ENCODE measurements at places on chromosomes 4 and X.

DNA sequence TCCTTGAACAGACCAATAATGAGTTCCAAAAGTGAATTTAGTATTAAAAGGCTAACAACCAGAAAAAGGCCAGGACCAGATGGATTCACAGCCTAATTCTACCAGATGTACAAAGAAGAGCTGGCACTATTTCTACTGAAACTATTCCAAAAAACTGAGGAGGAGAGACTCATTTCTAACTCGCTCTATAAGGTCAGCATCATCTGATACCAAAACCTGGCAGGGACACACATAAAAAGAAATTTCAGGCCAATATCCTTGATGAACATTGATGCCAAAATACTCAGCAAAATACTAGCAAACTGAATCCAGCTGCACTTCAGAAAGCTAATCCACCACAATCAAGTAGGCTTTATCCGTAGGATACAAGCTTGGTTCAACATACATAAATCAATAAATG lies 35.8 kb upstream of the USP46 start:
- no peak for DNase-seq

DNA sequence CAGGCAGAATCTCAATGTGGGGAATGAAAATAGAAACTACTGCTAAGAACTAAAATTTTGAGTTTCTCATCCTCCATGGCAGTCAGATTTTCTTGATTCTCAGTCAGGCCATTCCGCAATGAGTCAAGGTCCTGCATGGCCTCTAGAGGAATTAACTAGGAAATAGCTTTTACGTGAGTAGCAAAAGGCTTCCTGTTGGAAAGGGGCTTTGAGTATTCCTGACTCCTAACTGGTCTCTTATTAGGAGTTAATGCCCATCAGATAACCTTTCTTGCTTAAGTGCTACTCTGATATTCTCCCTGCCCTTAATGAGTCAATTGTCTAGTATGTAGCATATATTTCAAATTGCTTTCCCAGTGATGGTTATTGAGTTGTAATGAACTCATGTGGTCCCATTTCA lies 65.7 kb upstream of the ARHGAP24 start:
- DNase-seq: no peak

- no peak for DNase-seq
These were observed 292.5 kb upstream of the DCAF8L1 start for GRCh38 chrX:28273736-28274135.

DNA sequence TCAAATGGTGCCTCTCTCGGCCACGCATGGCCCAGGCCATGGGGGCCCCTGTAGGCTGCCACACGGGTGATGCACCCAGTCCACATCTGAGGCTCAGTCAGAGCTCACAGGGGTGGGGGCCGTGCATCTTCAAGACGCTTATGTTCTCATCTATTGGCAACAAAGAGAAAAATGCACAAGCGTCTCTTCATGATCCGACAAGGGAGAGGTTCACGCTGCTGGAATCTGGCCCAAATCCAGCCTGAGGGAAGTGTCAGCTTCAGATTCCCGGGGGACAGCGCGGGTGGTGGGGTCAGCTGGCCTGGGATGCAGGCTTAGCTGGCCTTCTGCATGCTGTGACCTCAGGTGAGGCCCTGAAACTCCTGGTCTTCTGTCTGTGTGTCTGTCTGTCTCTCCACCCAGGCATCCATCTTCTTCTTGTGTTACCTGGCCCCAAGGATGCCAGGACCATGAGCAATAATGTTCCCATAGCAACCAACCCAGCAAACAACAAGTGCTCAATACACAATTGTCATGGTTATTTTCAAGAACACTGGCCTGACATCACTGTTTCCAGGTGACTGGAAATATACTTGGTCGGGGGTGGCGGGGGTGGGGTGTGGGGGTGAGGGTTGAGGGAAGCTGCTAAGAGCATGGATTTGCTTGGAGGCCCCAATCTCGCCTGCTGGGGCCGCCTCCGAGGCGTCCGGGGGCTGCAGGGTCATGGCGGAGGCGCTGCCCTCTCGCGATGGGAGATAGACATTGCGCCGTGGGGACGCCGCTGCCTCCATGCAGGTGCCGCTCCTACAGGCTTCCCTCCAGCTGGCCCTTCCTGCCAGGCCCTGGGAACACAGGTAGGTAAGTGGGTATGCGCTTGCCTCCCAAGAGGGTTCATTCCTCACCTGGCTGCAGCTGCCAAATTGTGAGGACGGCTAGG lies 48.3 kb downstream of the ABLIM2 start:
- DNase-seq: no peak

- DNase-seq: no peak
These were observed 317.0 kb downstream of the ADGRL3 start for GRCh38 chr4:61517144-61517543.

DNA sequence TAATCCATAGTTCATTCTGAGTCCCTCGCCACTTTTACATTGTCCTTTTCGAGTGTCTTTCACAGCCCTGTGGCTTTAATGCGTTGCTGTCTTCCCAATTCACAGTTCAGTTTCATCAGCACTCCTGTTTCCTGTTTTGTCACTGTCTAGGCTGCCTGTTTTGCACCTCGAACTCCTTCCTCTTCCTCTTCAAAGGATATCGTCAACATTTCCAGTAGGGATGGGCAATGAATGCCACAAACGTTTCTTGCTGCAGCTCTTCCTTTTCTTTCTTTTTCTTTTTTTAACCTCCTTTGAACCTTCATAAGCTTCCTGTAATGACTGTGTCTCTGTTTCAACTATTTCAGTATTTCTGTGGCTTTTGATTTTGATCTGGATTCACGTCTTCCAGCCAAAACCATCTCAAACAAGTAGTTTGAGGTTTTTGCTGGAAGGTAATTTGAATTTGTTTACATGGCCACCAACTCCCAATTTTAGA lies 105.4 kb downstream of the ANXA3 start:
- DNase-seq: no peak

GRCh38 chrX:65781845-65782244 lies 114.4 kb downstream of the MSN start:
- no peak for DNase-seq

DNA sequence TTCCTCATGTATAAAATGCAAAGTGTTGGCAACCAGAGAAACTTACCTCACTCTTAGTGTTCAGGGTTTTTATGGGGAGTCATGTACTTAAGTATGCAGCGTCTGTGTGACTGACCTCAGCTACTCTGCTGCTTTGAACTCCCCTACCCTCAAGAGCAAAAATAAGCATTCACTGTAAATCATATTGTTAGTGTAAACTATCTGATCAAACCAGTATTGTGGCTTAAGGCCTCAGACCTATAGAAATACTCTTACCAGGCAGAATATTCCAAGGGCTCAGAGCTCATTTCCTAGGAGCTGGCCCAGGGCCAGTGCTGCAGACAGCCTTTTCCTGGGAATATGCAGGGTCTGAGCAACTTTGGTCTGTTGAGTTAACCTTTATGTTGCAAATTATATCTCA lies 453.1 kb downstream of the CCSER1 start:
- no peak for DNase-seq

- peak; percentile 4 for DNase-seq
These were observed 32.1 kb downstream of the ZGRF1 start for GRCh38 chr4:112604589-112604988.

DNA sequence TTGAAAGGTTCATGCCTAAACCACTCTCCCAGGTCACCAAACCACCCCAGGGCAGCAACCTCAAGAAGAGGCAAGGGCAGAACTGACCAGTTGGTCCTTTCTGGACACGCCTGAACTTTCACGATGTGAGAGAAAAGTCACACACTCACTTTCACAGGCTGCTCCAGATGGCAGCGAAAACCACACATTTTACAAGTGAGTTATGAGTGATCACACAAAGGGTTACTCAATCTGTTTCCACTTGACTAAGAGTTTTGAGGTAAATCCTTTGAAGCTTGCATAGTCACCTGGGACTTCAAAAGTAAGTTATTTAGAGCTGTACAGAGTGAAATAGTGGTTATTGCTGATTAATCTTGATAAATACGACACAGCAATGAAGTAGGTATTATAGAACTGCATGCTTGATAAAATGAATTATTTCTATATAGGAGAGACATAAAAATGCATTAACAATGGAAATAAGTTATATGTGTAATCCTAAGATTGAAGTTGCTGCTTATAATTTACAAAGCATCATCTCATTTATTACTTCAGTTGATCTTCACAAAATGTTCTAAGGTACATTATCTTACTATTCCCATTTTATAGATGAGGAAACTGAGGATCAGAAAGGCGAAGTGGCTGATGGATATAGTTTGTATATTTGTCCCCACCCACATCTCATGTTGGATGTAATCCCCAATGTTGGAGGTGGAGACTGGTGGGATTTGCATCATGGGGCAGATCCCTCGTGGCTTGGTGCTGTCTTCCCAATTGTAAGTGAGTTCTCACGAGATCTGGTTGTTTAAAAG lies 103.0 kb upstream of the KLF3 start:
- no peak for DNase-seq

DNA sequence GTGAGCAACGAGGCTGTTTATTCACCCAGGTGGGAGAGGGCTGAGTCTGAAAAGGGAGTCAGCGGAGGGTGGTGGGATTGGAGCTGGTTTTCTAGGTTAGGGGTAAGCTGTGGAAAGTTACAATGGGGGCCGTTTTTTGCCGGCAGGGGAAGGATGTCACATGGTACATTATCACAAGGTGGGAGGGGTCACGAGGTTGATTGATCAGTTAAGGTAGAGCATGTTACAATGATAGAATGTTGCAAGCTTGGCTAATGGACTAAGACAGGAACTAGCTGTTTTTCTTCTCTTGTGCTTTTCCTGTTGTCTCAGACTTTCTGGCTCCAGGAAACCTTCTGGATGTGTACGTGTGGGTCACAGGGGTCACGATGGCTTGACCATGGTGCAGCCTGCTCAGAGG lies 536.3 kb upstream of the HTR2C start:
- no peak for DNase-seq

GRCh38 chr4:109574931-109575804 lies 15.1 kb downstream of the MCUB start:
- no peak for DNase-seq

- DNase-seq: no peak
These were observed 34.3 kb upstream of the SPATA4 start for GRCh38 chr4:176229645-176230044.

- DNase-seq: no peak
These were observed 140.4 kb upstream of the GRID2 start for GRCh38 chr4:92163348-92163747.

DNA sequence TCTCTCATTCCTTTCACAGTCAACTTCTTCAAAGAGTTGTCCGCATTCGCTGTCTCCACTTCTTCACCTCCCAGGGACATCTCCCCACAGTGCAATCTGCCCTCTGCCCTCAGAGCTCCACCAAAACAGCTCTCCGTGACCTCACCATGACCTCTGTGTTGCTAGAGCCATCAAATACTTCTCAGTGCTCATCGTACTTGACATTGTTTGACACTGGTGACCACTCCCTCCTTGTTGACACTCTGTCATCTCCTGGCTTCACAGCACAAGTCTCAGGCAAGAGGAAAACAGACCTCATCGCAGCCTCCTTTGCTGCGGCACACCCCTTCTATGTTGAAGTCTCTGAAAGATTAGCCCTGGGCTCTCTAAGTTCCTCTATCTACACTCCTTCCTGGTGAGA lies 90.5 kb upstream of the CCDC160 start:
- no peak for DNase-seq

DNA sequence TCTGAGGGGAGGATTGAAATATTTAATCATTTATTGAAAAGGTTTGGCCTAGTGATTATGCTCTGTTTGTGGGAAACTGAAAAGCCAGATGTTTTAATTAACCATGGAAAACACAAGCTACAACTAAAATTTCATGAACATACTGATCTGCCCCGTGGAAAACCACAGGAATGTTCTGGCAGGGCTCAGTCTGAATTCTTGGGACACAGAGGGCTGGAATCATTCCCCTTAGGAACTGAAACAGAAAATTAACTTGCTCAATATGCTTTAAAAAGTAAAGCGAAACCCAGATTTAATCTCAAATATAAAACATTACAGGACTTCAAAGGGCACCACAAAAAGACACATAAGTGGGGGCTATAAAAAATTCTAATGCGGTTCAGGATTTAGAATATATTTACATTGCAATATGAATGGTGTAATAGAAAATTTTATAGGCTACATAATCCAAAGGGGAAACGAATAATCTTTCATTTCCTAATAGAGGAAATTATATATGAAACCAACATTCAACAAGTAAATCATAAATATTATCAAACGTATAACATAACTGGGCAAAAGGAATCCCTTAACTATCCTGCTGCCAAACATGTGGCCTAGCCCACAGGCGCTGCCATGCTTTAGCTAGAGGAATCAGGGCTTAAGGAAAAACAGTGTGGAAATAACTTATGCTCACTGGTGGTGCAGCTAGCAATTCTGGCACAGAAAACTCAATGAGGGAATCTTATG lies 70.9 kb downstream of the APBB2 start:
- DNase-seq: no peak

DNA sequence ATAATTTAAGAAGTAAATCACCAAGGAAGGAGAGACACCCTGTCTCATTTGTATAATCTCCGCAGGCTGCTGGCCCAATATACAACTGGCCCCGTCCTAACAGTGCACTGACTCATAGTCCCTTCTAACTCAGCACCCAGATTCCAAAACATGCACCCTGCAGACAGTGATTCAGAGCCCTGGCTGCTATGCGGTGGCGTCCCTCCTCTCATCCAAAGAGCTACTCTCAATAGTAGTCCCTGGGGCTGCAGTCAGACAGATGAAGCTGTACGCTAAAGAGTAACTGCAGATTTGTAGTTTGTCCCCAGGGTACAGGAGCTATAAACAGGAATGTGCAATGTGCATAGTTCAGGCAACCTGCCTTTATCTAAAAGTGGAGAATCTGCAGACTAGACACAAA lies 23.0 kb downstream of the GABRA3 start:
- no peak for DNase-seq

DNA sequence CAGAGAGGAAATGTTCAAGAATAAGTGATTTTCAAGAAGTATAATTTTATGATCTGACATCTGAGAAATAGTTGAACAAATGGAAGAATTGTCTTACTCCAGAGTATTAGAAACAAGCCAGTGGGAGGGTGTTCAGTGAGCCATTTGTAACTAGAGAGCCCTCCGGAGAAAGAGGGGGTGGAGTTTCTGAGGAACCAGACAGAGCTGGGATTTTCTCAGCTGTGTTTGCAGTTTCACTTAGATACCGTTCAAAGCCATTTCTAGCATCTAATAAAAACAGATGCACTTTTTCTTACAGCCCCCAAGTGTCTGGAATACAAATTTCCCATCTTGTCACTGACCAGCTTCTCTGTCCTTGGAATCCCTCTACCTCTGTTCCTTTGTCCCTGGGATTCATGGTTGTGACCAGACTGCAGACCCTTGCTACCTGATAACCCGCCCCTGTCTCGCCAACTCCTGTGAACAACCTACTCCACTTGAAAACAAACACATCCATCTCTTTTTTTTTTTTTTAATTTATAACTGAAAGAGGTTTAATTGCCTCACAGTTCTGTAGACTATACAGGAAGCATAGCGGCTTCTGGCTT lies 132.8 kb upstream of the KLF3 start:
- no peak for DNase-seq

DNA sequence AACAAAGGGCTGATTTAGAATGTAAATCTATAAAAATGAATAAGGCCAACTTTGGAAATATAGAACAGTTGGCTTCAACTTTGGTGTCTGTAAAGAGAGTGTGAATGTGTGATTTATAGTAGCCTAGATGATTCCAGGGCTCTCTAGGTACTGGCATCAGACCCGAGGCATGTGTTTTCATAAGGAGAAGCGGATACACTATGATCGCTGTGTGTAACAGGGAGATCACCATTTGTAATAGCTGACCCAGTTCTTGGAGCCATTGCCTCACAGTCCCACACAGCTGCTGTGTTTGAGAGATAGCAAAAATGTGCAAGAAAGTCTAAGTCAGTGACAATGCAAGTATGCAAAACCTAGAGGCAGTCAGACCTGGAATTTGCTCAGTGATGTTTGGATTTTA lies 135.1 kb downstream of the REPS2 start:
- no peak for DNase-seq

- DNase-seq: no peak
These were observed at the start of gene STAP1 for GRCh38 chr4:67558493-67558892. TSS of gene STAP1 (plus strand) at chr4:67558727. CDS start at chr4:67558810, 83 bp downstream.

GRCh38 chrX:150857453-150857852 lies 41.0 kb downstream of the CD99L2 start:
- DNase-seq: no peak

Data from hypothalamus (tissue), 51 donors.